T-cell (primary cell): ENCODE measurements at places on chromosomes 3 and 15.

DNA sequence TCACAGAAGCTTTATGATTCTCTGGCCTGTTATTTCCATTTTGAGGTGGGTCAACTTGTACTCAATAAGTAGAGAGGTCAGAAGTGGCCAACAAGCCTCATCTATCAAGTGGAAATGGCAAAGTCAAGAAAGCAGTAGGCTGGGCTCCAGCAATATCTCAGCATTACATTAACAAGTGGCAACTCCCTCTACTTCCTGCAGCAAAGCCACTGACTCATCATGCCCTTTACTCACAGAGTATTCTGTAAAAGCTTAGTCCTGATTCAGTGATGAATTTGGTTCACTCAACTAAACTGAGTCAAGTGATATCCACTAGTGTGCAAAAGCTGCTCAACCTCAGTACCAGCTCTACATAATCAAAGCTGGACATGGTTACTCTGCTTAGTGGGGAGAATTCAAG is 954.6 kb downstream of the EPHA3 start:
- DNase-seq = no peak

DNA sequence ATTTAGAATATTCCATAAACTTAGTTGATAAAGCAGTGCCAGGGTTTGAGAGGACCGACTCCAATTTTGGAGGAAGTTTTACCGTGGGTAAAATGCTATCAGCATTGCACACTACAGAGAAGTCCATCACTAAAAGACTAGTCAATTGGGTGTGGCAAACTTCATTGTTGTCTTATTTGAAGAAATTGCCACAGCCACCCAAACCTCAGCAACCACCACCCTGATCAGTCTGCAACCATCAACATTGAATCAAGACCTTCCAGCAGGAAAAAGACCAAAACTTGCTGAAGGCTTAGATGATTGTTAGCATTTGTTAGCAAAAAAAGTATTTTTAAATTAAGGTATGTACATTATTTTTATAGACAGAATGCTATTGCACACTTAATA is 60.5 kb downstream of the KLF13 start:
- DNase-seq = no peak

- DNase-seq = peak; percentile 8
Observed at GRCh38 chr3:185825639-185826481, 1.0 kb upstream of the IGF2BP2 start.

DNA sequence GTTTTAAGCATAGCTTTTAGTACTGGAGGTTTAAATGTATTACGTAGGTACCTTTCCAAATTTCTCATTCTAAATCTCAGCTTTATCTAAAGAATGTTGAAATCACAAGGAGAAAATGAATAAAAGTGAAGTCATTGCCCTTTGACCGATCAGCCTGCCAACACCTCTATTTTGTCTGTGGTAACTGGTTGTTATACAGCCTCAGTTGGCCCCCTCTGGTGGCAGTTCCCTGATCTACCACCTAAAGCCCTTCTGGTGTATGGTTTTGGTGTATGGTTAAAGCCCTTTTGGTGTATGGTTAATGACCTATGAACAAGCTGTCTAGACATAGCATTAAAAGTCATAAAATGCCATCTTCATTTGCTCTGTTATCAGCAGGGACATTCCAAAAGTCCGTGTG is 378.2 kb upstream of the AZI2 start:
- no peak for DNase-seq

- no peak for DNase-seq
Observed at GRCh38 chr3:112654979-112655378, 14.0 kb upstream of the CCDC80 start.

GRCh38 chr3:165837058-165837525 is at the start of gene BCHE:
BCHE (minus strand) TSS chr3:165837423; CDS start chr3:165831033, 6,390 bp downstream.
- DNase-seq = no peak
